ENCODE measurements at places on chromosomes 1 and 21.

- DNase-seq = no peak
Measured at GRCh38 chr21:16420031-16420724, 690.4 kb downstream of the USP25 start.

- DNase-seq = no peak
Measured at GRCh38 chr1:199057322-199057721, 418.5 kb downstream of the PTPRC start.

- no peak for DNase-seq
Measured at GRCh38 chr1:54559771-54560231, 11.8 kb downstream of the ACOT11 start.

DNA sequence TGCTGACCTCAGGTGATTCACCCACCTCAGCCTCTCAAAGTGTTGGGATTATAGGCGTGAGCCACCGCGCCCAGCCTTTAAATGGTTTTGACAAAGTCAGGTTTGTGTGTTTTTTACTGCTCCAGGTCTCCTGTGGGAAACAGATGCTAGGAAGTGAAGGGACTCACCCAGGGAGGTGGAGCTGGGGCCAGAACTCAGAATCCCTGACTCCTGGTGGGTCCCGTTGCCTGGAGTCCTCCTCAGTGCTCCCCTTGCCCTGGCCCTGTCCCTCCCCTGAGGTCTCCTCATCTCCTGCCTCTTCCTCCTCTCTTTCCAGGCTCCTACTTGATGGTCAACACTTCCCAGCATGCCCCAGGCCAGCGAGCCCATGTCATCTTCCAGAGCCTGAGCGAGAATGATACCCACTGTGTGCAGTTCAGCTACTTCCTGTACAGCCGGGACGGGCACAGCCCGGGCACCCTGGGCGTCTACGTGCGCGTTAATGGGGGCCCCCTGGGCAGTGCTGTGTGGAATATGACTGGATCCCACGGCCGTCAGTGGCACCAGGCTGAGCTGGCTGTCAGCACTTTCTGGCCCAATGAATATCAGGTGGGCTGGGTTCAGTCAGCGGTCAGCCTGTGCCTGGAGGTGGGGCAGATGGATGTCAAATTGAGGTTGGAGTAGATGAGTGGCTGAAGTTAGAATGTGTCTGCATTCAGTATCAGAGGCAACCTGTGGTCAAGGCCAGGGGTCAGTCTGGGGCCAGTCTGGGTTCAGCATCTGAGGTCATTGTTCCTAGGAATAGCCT is 22.1 kb downstream of the PTPRU start:
- DNase-seq = no peak

DNA sequence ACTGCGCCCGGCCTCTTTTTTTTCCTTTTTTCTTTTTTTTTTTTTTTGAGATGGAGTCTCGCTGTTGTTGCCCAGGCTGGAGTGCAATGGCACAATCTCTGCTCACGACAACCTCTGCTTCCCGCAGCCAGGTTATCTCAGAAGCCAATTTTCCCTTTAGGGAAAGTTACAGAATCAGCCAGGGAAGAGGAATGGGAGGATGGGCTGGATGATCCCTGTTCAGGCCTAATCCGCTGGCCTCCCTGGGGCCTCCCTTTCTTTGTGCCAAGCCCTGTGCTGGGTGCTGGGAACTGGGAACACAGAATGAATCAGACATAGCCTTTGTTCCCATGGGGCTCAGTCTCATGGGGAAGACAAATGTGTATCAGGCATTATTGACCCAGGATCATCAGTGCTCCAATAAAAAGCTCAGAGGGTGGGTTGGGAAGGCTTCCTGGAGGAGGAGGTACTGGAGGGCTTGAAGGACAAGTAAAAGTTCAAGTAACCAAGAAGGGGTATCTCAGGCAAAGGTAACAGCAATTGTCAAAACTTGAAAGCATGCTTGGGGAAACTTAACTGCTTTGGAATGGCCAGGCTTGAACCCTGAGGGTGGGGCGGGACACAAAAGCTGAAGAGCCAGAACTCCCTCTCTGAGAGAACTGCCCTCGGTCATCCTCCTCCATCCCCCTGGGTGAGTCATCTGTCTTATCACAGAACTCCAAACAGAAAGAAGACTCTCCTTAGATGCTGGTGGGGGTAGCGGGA is 14.3 kb downstream of the ECHDC2 start:
- no peak for DNase-seq

GRCh38 chr1:88462488-88463261 is 221.4 kb upstream of the PKN2 start:
- no peak for DNase-seq

DNA sequence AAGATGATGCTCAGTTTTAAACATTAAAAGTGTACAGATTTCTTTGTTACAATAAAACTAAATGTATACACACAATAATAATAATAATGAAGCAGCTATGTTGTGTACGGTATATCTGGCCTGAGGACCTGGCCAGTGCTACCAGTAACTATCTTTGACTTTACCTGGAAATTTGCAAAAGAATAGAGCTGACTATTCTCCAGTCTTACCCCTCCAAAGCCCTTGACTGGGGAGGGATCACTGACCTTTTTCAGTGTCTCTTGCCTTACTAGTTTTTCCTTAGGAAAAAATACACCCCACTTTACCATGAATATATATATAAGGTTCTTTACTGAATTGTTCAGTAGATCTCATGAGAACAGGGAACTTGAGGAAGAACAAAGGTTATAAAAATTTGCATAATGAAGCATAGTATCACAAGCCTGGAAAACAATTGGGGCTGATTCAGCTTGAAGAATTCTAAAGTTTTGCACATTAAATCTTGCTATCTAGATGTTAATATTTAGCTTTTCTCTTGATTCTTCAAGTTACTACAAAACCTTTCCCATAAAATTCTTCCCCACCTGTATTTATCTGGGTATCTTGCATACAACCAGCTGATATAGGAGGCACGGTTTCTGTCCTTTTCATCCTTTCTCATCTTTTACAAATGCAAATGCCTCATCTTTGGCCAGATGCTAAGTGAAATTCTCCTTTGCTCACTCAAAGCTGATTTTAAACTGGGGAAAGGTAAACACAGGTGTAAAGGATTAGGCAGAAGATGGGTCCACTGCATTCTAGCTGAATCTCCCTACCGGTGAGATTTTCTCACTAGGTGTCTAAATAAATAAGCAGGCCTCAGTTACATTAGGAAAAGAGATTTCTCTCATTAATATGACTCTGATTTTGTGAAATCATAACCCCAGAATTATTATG is 25.0 kb upstream of the SLAMF1 start:
- DNase-seq = no peak

DNA sequence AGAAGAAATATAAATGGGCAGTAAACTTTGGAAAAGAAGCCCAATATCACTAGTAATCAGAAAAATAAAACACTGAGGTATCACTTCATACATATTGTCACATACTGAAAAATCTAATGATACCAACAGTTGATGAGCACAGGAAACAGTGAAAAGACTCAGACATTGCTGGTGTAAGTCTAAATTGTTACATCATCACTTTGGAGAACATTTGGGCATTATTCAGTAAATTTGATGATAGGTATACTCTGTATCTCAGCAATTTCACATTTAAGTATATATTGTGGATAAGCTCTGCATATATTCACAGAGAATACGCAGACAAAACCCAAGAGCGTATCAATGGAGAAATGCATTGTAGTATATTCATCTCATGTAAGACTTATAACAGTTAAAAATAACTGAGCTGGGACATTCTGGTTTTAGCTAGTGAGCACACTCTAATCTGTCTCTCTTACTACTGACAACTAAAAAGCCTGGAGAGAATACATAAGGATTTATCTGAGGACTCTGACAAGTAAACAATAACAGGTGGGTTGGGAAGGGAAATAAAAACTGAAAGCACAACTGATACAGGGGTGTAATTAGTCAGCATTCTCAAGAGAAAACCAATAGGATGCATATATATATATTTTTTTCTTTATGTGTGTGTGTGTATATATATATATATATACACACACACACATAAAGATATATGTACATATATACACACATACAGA is 212.7 kb upstream of the JUN start:
- DNase-seq = no peak

GRCh38 chr21:37367703-37368540 is 1.3 kb downstream of the DYRK1A start:
- DNase-seq = peak; percentile 6

DNA sequence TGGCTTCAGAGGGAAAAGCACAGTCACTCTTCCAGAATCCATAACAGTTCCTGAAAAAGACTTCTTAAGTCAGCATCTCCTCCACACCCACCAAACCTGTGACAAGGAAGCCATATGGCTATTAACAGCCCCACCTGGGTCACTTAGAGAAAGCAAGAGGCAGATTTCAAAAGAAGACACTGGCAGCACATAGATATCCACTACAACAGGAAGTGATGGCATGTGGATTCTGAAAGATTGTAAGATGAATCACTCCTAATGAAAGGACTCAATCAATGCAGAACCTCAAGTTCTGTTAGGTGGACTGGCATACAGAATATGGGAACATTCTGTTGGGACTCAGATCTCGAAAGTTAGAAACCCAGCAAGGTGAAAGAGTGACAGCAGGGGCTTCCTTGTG is 365.9 kb downstream of the TGFB2 start:
- DNase-seq = no peak

DNA sequence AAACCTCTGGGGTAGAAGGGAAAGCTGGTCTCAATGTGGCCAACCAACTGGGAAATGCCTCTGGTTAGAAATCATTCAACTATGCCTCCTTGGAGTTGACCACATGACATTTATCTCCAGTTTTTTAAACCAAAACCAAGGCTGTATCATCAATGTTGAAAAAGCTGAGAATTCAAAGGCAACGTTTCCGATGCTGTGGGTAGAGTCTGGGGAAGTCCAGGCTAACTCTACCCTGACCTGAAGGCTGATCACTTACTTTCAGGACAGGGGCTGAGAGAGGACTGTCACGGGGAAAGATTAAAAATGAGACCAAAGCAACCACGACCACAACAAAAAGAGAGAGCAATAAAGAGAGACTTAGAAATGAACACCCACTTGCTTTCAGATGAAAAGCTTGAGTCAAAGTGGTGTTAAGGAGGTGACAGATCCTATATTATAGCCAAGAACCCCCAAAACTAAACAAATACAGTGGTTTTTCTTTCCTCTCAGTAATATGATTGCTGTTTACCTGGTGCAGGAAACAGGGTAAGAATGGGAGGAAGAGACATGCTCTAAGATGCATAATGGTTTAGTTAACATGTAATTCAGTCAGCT is 90.8 kb upstream of the TNFSF4 start:
- no peak for DNase-seq

- DNase-seq = no peak
Measured at GRCh38 chr1:67332653-67333529, 25.2 kb downstream of the IL12RB2 start.

DNA sequence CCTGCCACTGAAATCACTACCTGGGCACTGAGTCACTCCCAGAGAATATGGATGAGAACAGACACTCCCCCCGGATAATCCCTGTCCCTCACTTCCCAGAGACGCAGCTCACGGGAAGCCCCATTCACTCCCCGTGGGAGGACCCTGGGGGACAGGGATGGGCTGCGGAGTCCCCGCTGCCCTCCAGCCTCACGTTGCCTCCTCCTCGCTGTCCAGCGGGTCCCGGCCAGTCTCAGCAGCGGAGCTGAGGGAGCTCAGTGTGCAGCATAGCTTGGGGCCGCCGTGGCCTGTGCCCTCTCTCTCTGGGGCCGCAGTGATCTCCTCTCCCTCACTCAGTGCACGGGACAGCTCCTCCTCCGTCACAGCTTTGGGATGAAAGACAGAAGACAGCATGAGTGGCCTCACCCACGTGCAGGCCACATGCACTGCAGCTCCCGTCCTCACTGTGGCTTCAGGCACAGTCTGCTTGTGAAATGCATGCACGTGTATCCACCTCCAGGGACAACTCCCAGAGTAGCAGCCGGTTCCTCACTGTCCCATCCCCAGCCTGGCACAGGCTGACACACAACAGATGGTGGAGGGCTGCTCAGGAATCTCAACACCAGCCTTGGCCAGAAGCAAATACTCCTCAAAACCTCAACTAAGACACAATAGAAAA is 7.4 kb downstream of the CFAP410 start:
- no peak for DNase-seq

- no peak for DNase-seq
Measured at GRCh38 chr1:180462102-180462501, 40.3 kb downstream of the ACBD6 start.

GRCh38 chr1:147824798-147825197 is 64.4 kb upstream of the GJA5 start:
- DNase-seq = no peak

- DNase-seq = no peak
Measured at GRCh38 chr1:56574794-56575193, 4.6 kb downstream of the PLPP3 start.

- DNase-seq = no peak
Measured at GRCh38 chr1:162138599-162139181, 69.2 kb downstream of the NOS1AP start.

DNA sequence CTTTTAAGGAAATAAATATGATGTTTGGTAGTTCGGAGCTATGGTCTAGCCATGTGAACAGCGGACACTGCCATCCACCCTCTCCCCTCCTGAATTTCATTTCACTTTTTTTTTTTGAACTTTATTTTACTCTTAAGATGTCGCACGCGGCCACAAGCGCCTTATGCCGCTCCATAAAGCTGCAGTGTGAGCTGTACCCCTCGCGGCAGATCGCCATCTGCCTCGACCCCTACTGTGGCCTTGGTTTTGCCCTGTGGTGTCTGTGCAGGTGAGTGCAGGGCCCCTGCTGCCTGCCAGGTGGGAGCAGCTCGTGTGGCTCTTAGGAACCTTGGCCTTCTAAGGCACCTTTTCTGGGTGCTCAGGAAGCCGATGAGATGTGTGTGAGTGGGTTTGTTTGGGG is 48.1 kb downstream of the S100B start:
- DNase-seq = no peak

DNA sequence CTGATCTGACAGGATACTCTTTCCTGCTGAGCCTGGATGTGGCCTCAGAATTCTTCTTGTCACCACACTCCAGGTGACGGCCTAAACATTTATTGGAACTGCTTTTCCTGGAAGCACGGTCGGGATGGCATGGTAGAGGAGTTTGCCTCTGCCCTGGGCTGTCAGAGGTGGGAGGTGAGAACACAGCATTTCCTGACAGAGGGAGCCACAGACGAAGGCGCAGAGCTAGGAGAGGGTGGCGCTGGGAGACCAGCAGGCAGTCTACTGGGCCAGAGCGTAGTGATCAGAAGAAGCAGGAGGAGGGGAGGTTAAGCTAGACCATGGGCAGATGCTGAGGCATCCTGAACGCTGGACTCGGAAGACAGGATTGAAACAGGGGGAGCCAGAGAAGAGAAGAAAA is 153.5 kb upstream of the COA6 start:
- no peak for DNase-seq

All from caudate nucleus (tissue), 63 donors.